ENCODE measurements at places on chromosomes 5 and 9.

DNA sequence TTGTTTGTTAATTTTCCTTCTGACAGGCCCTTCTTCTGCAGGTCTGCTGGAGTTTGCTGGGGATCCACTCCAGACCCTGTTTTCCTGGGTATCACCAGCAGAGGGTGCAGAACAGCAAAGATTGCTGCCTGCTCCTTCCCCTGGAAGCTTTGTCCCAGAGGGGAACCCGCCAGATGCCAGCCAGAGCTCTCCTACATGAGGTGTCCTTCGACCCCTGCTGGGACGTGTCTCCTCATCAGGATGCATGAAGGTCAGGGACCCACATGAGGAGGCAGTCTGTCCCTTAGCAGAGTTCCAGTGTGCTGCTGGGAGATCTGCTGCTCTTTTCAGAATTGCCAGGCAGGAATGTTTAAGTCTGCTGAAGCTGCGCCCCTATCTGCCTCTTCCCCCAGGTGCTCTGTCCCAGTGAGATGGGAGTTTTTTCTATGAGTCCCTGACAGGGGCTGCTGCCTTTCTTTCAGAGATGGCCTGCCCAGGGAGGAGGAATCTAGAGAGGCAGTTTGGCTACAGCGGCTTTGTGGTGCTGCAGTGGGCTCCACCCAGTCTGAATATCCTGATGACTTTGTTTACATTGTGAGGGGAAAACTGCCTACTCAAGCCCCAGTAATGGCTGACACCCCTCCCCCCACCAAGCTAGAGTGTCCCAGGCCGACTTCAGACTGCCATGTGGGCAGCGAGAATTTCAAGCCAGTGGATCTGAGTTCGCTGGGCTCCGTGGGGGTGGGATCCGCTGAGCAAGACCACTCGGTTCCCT is 772.0 kb upstream of the FAM174A start:
- DNase-seq, result no peak

GRCh38 chr5:156420665-156421064 is 93.7 kb downstream of the SGCD start:
- no peak for DNase-seq

DNA sequence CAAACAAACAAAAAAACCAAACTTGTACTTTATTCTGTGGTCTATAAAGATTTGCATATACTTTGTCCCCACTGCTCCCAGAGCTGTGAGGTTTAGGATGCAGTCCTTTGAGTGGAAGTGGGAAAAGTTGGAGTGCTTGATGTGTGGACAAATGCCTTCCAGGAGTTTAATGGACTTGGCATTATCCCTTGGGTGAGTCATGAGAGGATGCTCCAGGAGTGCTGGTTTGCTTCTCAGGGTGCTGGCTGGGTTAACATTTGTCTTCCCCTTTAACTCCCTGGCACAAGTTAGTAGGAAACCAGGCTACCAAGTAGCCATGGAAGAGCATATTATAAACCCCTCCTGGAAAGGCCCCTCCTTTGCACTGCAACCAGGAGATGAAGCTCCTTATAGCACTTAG is 417.4 kb upstream of the RIOK2 start:
- no peak for DNase-seq

DNA sequence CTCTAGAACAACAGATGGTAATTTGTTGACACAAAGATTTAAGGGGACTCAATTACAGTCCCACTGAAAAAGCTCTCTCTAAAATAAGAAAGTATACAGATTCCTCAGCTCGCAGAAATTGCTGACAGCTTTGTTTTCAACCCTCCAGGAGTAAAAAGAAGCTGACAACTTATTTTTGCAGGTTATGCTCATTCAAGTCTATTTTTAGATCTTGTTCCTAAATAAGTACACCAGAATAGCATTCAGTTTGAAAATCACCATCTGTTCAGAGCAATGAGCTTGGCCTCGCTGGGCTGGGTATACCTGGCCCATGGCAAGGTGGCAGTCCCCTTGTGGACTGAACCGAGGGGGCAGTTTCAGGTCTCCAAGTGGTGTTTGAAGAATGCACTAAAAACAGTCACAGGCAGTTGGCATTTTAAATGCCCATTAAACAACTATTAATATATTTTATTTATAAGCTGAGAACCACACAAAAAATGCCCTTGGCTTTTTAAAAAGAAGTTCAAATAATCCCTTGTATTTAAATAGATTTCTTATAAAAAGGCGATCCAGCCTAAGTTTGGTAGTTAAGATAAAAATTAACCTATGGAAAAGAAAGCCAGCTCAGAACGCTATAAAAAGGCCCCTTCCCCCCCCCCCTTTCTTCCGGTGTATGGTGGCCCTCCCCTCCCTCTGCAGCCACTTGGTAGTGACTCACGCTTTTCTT is 169.2 kb downstream of the AUH start:
- DNase-seq, result no peak

- no peak for DNase-seq
These were observed 245.3 kb downstream of the ADGRV1 start for GRCh38 chr5:90803876-90804275.

DNA sequence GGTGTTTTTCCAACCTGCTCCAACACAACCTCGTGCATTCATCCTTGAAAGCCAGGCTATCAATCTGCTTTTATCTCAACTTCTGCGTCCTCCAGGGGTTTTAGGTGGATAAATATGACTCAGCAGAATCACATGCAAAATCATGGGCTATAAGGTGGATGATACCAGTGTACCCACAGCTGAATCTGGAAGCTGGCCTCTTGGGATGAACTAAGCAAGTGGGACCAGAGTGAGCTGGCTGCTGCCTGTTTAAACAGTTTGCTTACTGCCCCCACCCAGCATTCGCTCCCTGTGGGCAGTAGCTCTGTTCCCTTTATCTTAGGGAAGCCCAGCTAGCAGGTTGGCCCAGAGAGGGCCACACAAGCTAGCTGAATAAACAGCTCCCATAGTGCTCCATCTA is 194.0 kb downstream of the CRB2 start:
- DNase-seq, result no peak

DNA sequence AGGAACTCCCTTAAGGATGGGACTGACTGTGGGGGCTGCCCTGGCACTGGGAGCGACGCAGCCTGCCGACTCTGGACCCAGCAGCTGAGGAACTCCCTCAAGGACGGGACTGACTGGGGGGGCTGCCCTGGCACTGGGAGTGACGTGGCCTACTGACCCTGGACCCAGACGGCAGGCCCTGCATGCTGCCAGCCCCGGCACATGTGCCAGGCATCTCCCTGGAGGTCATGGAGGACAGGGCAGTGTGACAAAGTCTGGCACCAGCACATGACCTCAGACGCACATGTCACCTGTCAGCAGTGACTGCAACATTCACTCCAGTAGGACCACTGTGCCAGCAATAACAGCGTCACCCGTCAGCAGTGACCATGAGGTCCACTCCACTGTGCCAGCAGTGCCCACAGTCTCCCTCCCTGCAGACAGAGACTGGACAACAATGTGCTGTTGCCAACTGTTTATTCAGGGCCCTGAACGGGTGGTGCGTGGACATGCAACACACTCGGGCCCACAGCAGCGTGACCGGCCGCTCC is 4.5 kb downstream of the FBXW5 start:
- DNase-seq, result no peak

DNA sequence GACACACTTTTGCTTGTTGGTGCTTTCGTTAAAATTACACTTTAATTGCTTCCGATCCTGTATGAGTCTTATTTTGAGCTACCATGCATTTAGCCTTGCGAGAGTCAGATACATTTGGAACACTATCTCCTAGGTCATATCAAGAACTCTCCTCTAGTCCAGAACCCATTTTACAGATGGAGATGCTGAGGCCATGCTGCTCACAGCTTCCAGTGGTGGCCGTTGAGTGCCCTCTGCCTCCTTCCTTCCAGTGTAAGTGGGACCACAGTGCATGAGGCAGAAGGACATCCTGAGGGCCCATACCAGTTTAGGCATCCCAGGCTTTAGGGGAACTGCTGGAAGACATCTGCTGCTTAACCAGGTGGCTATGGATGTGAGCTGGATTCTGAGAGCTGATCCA is 6.9 kb downstream of the CCNI2 start:
- DNase-seq, result no peak

GRCh38 chr9:78821126-78821822 is 524.3 kb downstream of the PSAT1 start:
- no peak for DNase-seq

- DNase-seq, result no peak
These were observed 9.1 kb upstream of the HSPB3 start for GRCh38 chr5:54446379-54446732.

DNA sequence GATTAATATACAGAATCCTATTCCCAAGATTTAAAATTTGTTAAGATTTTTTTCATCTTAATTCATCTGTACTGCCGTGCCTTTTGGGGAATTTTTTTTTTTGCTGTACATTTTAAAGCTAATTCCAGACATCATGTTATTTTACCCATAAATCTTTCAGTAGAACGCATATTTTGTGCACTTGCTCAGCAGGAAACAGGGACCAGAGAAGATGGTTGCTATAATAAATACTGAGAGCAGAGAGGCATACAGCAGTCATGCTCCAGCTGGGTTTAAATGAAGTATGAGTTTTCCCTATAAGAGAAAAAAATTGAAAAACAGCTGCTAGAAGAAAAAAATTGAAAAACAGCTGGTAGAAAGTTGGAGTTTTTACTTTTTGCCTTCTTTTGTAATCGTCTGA is 196.9 kb upstream of the PUM3 start:
- no peak for DNase-seq

- DNase-seq, result no peak
These were observed 49.6 kb upstream of the OSMR start for GRCh38 chr5:38795986-38796741.
